ENCODE measurements at places on chromosomes 5 and 9.

GRCh38 chr9:115398313-115398650 lies 280.3 kb upstream of the TNC start:
- DNase-seq: no peak

DNA sequence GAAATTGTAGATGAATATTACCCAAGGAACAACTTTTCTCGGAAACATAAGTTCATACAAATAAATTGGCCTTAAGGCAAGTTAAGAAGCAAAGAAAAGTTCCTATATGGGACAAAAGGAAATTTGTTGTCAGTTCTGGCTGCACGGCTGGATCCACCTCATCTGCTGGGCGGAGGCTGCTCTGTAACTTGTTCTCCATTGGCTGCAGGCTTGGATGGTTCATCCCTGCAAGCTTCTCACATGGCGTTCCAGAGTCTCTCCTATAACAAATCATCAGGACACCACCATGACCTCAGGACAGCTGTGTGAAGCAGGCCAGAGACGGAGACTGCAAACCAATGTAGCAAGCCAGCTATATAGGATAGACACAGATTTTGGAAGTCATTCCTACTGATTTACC lies 81.4 kb upstream of the DAB2 start:
- DNase-seq: no peak

- DNase-seq: no peak
These were observed 36.6 kb upstream of the LECT2 start for GRCh38 chr5:135991429-135991828.

- DNase-seq: peak; percentile 25
These were observed 71.6 kb upstream of the FRRS1L start for GRCh38 chr9:109238655-109239054.

DNA sequence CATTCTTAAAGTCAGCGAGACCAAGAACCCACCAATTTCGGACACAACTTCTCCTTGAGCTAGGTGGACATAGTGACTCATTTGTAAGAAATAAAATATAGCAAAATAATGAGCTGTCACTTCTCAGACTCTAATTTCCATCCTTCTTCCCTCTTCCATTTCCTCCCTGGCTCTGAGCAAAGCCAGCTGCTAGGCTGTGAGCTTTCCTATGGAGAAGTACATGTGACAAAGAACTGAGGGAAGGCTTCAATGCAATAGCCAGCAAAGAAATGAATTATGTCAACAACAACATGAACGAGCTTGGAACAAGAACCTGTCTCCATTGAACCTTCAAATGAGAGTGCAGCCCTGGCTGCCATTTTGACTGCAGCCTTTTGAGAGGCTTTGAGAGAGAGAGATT lies 25.9 kb upstream of the SELENOP start:
- no peak for DNase-seq

DNA sequence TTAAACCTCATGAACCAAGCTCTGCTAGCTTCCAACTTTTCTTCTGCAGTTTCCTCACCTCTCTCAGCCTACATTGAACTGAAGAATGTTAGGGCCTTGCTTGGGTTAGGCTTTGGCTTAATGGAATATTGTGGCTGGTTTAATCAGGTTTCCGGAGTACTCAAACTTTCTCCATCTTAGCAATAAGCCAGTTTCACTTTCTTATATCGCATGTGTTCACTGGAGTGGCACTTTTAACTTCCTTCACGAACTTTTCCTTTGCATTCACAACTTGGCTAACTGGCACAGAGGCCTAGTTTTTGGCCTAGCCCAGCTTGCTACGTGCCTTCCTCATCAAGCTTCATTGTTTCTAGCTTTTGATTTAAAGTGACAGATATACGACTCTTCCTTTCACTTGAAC lies 81.0 kb upstream of the MAST4 start:
- no peak for DNase-seq
